Right hindlimb (tissue), 1 donor: ENCODE measurements at places on chromosomes 5 and 9.
A peak's percentile ranks its signal among the peaks of the same experiment; 100 is the strongest.

- DNase-seq: peak; percentile 22
Measured at GRCh38 chr5:152170350-152170749, 234.7 kb downstream of the NMUR2 start.

DNA sequence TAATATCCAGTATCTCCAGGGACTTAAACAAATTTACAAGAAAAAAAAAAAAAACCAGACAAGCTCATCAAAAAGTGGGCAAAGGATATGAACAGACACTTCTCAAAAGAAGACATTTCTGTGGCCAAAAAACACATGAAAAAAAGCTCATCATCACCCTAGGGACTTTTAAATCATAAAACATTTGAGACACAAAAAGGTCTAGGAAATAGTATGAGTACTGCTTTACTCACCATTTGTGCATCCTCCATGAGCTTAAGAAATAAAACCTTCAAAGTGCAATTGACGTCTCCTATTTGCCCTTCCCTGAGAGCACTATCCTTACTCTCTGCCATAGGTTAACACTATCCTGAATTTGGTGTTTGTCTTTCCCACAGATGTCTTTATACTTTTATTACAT, 193.7 kb upstream of the NREP start:
- no peak for DNase-seq

- peak; percentile 8 for DNase-seq
Measured at GRCh38 chr9:127181315-127181580, 58.8 kb upstream of the ANGPTL2 start.

DNA sequence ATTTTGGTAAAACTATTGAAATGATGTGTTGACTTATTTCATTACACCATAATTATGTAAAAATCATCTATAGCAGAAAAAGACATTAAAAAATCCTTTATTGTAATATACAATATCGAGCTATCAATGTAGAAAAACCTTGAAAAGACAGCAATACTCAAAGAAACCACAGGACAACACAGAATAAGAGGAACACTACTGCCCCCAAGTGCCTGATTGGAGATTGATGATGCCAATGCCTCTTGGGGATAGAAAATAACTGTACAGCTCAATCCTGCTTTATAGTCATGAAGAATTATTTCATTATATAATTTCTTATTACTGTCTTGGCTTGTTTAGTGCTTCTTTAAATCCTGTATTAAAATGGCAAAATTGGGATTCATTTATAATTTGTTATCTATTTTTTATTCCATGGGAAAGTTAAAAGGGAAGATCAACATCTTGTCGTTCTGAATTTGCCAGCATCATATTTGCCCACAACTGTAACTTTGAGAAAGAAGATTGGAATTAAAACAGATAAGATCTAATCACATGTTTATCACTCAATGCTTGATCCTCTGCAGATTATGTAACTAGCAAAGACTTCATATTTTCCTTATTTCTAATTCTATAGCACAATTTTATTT, 337.5 kb downstream of the CDH9 start:
- no peak for DNase-seq

GRCh38 chr9:14923701-14924100, 13.5 kb upstream of the FREM1 start:
- DNase-seq: no peak

DNA sequence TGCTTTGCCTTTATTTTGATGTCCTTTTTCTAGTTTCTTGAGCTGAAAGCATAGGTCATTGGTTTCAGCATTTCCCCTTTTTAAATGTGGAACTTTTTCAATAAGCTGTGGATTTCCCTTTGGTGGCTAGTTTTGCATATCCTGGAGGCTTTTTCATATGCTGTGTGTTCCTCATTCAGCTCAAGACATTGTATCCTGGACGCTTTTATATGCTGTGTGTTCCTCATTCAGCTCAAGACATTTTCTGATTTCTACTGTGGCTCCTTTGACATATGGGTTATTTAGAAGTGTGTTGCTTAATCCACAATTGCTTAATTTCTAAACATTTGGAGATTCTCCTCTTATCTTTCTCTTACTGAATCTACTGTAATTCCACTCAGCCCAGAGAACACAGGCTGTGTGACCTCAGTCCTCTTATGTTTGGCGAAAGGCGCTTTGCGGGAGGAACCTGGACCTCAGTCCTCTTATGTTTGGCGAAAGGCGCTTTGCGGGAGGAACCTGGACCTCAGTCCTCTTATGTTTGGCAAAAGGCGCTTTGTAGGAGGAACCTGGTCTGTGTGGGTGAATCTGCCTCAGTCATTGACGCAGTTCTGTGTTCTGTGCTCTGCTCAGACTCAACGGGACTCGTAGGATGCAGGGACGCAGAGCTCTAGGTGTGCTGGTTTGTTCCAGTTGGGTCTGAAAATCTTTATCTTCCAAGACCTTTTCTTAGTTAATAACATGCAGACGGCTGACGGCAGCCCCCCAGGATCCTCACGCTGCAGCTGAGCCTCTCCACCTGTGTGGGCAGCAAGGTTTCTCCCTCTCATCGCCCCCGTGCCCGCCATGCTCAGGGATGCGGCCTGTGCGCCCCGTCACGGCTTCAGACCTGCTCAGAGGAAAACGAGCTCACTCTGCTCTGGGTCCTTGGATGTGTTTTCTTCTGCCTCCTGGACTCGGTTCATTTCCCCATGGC, 6.0 kb upstream of the SLC9A3 start:
- DNase-seq: no peak
